ENCODE measurements at places on chromosomes 13 and 19.

DNA sequence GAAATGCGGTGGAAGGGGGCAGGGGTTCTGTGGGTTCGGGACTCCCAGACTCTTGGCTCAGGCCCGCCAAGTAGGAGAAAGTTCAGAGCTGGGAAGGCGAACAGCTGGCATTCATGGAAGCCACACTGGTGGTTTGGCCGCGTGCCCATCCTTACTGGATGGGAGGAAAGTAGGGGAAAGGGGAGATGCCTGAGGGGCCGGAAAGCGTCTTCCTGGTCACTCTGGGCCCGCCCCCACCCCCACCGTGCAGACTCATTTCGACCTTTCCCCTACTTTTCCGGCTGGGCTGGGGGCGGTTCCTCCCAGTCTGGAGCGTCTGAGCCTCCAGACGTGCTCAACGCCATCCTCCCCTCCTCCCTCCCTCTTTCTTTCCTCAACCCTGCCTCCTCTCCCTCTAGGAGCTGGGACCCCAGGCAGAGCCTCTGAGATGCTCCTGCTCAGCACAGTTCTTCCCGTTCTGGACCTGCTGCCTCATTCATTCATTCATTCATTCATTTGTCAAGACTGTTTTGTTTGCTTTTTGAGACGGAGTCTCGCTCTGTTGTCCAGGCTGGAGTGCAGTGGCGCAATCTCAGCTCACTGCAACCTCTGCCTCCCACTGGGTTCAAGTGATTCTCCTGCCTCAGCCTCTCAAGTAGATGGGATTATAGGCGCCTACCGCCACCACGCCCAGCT lies 3.5 kb downstream of the ANGPTL4 start:
- no peak for DNase-seq

DNA sequence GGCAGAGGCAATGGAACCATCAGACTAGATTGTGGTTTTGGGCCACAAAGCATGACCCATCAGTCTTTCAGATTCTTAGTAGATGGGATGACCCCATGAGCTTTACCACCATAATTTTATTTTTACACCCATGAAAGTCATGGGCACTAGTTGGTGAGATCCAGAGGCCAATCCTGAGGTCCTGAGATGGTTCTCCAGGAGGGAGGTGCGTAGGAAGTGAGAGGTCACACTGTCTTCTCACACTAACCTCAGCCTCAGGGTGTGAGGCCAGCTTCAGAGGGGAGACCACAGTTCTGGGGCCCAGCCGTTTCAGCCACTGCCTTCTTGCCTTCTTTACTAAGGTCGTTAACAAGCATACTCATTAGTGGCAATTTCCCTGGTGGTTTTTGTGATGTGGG lies 106.4 kb downstream of the AKAP11 start:
- DNase-seq, result no peak

DNA sequence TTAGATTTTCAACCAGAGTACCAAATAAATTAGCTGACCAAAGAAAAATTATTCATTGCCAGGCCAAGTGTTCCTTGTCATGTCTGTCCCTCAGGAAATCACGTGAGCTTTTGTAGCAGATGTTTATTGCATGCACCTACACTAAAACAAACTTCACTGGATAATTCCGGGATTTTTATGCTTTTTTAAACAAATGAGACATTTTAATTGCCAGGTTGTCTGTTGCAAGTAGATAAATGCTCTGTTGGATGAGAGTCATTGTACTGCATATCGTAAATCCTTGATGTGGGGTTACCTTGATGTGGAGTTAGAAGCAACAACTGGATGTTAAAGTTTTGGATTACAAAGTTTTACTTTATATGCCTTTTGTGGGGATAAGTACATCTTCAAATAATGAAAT lies 1187.7 kb upstream of the PCDH9 start:
- DNase-seq, result no peak

- no peak for DNase-seq
These were observed 13.0 kb downstream of the HCN2 start for GRCh38 chr19:602391-603301.

GRCh38 chr13:105147461-105147860 lies 1388.0 kb downstream of the EFNB2 start:
- no peak for DNase-seq

GRCh38 chr13:32824675-32825074 lies 191.5 kb upstream of the KL start:
- DNase-seq, result no peak

DNA sequence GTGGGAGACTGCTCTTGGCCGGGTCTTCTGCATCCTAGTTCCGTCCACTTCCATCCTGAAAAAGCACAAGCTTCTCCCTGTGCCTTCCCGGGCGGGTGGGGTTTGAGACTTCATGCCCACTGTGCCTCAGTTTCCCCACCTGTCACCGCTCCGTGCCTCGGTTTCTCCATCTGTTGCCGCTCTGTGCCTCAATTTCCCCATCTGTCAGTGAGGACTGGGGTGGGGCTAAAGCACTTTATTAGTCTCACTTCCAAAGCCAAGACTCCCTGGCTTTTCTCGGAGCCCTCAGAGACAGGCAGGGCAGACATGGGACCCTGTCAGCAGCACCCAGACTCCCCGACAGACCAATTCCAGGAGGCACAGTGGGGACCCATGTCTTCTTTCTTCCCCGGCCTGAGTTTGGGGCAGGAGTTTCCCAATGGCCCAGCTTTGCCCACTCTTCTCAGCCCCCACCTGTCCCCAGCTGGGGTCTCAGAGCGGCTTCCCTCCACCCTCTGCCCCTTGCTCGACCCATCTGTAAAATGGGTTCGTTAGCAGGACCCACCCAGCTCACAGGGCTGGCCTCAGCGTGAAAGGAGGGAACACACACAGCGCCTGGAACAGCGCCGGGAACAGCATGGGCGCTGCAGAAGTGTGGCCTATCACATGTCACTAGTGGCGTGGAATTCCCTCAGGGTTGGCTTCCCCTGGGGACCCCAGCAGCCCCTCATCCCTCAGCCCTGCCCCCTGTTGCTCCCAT lies 4.6 kb upstream of the PEAK3 start:
- no peak for DNase-seq

DNA sequence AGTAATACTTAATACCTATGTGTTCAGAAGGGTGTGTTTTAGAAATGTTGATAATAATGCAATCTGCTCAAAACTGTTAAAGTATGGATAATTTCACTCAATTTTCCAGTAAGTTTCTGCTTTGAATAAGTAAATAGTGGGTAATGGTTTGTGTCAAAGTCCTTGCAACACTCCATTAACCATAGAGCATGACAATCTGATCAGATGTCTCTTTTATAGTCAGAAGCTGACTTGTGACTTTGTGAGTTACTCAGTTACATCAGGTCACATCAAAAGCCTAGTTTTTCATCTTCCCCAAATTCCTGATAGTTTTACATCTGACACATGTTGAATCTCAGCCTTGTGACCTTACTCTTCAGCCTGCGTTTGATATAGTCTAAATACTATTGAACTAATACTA lies 338.0 kb downstream of the EFNB2 start:
- DNase-seq, result no peak

- DNase-seq, result no peak
These were observed 1.2 kb upstream of the ZFP36 start for GRCh38 chr19:39405261-39405957.

DNA sequence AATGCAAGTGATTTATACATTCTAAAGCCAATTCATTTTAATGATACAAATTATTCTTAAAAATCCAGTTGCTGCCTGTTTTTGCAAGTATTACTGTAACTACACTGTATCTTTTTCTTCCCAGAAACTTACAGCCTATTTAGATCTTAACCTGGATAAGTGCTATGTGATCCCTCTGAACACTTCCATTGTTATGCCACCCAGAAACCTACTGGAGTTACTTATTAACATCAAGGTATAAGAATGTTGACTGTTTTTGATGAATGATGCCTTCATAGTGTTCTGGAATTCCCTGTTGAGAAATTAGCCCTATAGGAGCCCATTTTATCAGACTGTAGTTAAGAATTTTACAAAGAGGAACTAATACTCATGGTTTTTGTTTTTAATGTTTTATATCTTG lies 25.0 kb downstream of the ITM2B start:
- DNase-seq, result no peak

DNA sequence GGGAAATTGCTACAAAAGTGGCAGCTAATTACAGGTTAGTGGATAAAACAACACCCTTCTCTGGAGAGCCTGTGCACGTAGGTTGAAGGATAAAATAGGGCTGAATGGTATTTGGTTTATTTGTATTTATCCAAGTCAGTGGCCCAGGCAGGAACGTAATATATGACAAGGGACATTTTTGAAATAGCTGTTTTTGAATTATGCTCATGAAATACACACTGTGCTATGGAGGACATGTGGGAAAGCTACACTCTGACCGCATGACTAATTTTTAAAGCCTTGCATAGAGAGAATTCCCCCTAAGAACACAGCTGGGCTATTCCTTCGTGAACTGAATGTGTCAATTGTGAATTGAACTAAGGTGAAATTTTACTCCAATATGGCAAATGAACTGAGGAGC lies 292.1 kb upstream of the MAB21L1 start:
- no peak for DNase-seq

DNA sequence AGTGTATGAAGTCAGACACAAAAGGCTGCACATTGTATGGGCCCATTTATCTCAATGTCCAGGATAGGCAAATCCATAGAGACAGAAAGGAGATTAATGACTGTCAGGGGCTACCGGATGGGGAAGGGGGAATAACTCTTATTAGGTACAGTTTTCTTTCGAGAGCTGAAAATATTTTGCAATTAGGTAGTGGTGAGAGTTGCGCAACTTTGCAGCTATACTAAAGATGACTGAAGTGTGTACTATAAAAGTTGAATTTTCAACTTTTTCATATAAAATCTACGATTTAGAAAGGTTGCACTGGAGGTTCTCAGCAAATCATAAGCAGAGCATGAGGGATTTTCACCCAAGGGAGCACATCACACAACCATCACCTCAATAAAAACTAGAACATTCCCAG lies 16.1 kb upstream of the SLC15A1 start:
- no peak for DNase-seq

GRCh38 chr19:483332-484072 lies 12.8 kb upstream of the MADCAM1 start:
- DNase-seq, result no peak
